ENCODE measurements at places on chromosomes 12 and 14. TPM values are rescaled to one million over a fixed set of nuclear protein-coding genes. Genes with fewer than 3 reads are reported as not detected.
A peak's percentile ranks its signal among the peaks of the same experiment; 100 is the strongest.

GPR84 gene
- total RNA-seq: not detected

PPP1R1A gene
- total RNA-seq: 13.1 TPM

LRP1 gene
- 112 TPM for total RNA-seq

GRCh38 chr14:47619392-47619791, 56.0 kb downstream of the MDGA2 start:
- DNase-seq: no peak

- peak; percentile 96 for DNase-seq
These were observed 24.3 kb downstream of the MVK start for GRCh38 chr12:109597795-109598427.

DNA sequence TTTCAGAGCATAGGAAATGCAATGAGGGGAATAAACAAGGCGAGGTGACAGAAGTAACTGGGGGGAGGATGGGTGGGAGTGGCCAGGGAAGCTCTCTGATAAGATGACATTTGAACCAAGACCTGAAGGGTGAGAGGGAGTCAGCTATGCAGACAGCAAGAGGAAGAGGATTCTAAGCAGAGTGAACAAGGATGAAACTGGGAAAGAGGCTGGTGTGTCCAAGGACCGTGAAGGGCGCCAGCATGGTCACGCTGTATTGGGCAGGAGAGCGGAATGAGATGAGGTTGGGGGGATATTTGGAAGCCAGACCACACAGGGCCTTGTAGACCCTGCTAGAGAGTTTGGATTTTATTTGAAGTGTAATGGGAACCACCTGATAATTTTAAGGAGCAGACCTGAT, 10.5 kb upstream of the PPP1R1A start:
- no peak for DNase-seq

SLC38A4 gene
- total RNA-seq: 12.6 TPM

DEGS2 gene
- total RNA-seq: 0.53 TPM

GRCh38 chr14:101082036-101082435, 178.5 kb upstream of the RTL1 start:
- DNase-seq: peak; percentile 7

DNA sequence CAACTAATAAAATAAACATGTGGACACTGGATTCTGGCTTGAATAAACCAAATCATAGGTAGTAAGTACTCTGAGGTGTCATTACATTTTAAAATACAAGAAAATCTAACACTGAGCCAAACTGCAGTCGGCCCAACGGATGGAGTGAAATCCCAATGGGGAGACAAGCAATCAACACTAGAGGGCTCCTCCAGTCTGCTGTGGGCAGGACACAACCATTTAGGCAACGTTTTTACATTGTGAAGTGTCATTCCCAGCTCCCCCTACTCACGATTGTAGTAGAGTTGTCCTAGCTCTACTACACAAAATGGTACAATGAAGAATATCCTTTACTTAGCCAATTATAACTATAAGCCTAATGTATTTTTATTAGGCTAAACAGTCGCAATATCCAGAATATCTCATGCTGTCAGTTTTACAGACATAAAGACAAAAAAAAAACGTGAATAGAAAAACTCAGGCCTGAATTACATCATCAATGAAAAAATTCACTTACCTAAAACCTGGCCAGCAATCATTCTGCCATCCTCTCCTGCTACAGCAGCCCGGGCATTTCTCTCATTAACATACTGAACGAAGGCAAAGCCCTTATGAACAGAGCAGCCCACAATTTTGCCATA, 35.7 kb downstream of the HNRNPC start:
- no peak for DNase-seq

GRCh38 chr12:79997096-79997791, 62.3 kb upstream of the PPP1R12A start:
- DNase-seq: no peak

- DNase-seq: no peak
These were observed 20.8 kb downstream of the PAPLN start for GRCh38 chr14:73258076-73258475.

GRCh38 chr12:3835914-3836313, 37.3 kb downstream of the PARP11 start:
- no peak for DNase-seq

TEX22 gene
- total RNA-seq: 0.87 TPM

GDF3 gene
- 34.4 TPM for total RNA-seq

GRCh38 chr12:4044101-4044500, 170.9 kb upstream of the PARP11 start:
- DNase-seq: no peak

GRCh38 chr12:47988073-47989022, 15.9 kb downstream of the COL2A1 start:
- DNase-seq: peak; percentile 54

DNA sequence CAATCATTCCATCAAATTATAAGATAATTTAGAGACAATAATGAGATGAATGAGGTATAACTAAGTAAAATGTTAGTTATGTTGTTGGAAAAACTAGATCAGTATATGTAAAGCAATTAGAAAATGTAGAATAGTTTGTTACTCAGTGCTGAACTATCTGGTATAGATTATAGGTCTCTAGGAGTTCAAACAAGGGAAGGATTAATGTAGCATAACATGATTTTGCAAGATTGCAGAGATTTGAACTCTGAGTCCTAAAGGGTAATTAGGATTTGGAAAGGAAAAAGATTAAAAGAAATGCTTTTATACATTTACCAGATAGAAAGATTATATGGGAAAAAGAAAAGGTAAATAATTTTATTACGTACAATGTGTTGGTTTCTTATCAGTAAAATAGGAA, 246.3 kb downstream of the KCNC2 start:
- no peak for DNase-seq

- DNase-seq: no peak
These were observed 702.7 kb downstream of the MED13L start for GRCh38 chr12:115574826-115575225.

- no peak for DNase-seq
These were observed 289.1 kb downstream of the CACNA1C start for GRCh38 chr12:2341871-2342270.

DNA sequence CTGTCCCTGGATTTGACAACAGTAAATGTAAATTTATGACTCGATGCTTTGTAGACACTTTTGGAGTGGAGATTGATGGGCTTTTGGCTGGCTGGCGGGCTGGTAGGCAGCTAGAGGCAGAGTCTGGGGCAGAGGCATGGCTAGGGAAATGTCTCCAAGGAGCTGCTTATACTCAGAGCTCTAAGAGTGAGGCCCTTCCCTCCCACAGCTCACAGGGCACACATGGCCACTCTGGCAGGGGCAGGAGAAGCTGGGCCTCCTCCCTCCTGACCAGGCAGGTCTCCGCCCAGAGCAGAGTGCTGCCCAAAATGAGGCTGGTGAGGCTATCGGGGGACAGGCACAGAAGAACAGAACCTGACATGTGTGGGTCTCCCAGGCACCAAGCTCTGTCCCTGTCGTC, 67.5 kb downstream of the GALNT16 start:
- DNase-seq: peak; percentile 4

DNA sequence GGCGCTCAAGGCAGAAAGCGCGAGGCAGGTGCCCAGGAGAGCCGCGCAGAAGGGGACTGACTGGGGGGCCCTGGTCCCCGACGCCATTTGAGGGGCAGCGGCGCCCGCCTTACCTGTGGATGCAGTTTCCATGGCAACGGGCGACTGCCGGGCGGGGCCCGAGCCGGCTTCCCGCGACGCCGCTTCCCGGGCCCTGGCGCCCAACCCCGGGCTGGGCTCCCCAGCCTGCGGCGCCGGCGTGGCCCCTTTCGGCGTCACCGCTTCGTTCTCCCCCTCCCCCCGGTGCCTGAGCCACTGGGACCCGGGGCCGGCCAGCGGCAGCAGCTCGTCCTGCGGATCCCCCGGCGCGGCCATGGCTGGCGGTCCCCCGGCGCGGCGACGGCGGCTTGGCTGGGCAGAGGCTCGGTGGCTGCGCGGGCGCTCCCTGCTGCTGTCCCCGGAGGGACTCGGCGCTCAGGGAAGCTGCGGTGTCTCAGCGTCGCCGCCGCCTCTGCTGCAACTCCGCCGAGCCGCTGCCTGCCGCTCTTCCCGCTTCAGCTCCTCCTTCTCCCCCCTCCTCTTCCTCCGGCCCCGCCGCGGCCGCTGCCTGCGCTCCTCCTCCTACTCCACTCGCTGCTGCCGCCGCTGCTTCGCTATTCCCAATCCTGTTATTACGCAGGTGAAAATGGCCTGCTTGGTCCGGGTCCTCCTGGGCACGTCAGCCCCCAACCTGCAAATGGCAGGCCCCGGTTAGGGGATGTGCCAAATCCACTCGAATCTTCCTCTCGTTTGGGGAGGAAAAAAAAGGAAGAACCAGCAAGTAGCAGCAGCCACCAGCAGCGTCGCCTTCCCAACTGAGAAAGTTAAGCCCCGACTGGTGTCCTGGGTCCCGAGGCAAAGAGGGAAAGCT, at the start of gene RTN1:
TSS of gene RTN1 (minus strand) at position 500 of the 889 bp plus-strand sequence. CDS start at position 354, 146 bp downstream.
- peak; percentile 71 for DNase-seq

DNA sequence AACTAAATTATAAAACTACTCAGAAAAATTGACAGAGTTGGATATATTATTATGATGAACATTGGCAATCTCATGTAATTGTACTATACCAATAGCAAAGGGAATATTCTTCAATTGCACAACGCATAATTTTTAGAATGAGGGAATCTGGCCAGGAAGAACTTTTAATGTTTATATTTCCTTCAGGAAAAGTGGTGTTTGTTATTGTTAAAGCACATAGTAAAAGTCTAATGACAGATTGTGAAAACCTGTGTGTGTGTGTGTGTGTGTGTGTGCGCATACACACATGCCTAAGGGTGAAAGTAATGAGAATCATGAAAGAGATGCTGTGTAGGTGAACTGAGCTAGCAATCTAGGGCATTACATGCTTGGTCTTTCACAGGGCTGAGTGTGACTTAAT, 877.7 kb downstream of the SLC6A15 start:
- no peak for DNase-seq

GRCh38 chr12:57781244-57781643, 1.3 kb upstream of the TSFM start:
- DNase-seq: no peak

DNA sequence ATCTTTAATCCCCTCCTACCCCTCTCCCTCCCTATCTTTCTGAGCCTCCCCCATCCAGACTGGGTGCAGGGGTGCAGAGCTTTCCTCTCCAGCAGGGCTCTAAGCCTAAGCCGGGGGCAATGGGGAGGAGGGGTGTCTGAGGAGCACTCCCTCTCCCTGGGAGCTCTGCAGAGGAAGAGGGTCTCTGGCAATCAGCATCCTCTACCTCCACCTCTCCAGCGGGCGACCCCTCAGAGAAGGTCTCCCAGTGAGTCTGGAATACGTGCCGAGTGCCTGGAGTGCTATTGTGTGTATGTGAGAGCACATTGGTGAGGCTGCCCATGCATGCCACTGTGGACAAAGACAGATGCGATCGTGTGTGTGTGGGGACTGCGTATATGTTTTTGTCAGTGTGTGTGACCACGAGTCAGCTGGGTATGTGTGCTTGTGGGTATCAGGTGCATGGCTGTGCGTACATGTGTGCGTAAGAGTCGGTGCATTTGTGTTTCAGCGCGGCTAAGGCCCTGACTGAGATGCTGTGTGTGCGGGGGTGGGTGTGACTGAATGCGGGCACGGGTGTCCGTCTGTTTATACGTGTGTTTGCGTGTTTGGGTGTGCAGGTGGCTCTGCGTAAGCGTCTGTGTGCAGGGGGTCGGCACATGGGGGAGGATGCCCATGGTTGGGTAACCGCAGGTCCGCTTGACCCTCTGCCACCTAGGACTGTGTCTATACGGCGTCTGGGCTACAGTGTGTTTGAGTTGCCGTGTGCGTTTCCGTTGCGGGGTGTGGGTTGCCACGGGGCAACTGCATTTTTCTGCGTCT, 905 bp upstream of the DLK1 start:
- DNase-seq: no peak

GRCh38 chr12:27506645-27507189, 17.3 kb upstream of the PPFIBP1 start:
- DNase-seq: no peak

- no peak for DNase-seq
These were observed 8.0 kb downstream of the SCNN1A start for GRCh38 chr12:6367065-6367968.

DNA sequence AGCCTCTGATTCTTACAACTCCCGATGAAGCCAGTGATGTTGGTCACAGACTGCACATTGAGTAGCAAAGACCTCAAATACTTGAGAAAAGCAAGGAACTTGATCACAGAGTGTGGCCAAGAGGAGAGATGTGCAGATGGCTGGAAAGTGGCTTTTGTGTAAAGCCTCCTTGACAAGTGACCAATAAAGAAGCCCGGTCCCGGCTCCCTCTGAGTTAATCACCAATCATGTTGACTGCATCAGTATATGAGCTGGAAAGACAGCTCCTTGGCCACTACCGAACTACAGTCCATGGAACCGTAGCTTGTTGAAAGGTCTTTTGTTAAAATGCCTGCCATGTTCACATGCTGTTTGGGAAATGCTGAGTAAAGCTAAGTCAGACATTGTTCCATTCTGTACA, 23.7 kb upstream of the SERPINA6 start:
- no peak for DNase-seq

GRCh38 chr12:78220811-78221210, 390.1 kb downstream of the NAV3 start:
- no peak for DNase-seq

DNA sequence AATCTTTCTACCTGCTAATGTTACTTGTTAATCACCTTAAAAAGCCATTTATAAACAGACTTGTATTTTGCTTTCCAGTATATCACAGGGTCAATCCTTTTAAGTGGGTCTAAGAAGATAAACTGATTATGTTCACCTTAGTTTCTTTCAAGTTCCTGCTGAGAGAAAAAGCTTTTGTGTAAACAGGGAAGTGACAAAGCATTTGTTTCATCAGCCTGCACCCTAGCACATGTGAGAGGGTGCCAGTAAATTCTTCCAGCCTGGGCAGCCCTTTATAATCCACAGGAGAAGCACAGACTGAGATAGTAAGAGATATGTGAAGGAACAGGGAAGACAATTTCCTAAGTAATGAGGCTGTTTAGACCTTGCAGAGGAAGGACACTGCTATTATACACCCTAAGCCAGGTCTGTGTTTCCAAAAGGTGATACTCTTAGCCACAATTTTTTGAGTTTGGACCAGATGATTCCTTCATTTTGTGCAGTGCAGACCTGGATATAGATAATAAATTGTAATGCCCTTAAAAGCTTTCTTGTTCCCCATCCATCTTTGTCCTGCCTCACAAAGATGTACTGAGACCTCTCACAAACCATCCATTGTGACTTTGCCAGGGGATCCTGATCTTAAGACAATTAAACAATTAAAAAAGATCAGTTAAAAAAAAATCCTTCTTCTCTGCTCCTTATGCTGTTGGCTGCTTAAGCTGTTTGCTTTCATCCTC, 150.7 kb downstream of the KTN1 start:
- DNase-seq: no peak

HPD gene
- 0.48 TPM for total RNA-seq

DNA sequence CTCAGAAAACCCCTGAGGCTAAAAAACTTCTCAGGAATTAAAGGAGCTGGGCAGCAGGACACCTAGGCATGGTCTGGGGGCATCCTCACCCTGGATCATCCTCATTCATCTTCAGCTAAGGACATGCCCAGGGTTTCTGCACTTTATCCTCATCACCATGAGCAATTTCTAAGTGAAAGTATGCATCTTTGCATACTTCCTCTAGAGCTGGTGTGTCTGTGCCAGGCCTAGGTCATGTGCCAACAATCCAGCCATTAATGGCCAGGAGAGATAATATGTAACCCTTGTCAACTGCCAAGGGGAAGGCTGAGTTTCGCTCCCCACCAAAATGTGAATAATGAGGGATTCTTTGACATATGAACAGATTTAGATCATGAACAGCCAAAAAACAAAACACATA, 160.5 kb downstream of the KITLG start:
- no peak for DNase-seq
